ENCODE measurements at places on chromosomes 1 and 21. TPM values are rescaled to one million over a fixed set of nuclear protein-coding genes. Genes with fewer than 3 reads are reported as not detected.

GRCh38 chr1:47661040-47661439 is 223.2 kb downstream of the FOXD2 start:
- DNase-seq: peak; percentile 18
- H3K36me3 ChIP-seq: no peaks in the 10 kb centered on the region
- H3K4me1 ChIP-seq: no peaks in the 10 kb centered on the region
- no peaks in the 10 kb centered on the region for H3K27me3 ChIP-seq

DNA sequence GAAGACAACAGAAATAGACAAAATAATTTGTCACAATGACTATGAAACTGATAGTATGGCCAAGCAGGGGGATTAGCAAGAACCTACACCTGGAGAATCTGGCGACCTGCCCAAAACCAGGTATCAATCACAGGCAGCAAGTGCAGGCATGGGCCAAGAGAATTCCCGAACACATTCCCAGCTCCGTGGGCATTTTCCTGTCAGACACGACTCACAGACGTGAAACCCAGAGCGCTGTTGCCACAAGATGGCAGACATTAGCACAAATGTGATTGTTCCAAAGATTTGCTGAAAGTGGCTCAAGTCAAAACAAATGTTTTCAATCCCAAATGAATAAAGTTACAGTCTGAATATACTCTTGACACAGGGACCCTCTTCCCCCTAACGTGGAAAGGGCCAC is 36.8 kb downstream of the HLCS start:
- no peak overlapping the region for H3K27ac ChIP-seq
- peaks cover 2% of the 10 kb centered on the region for H3K4me1 ChIP-seq
- DNase-seq: no peak
- no peaks in the 10 kb centered on the region for H3K27me3 ChIP-seq
- H3K4me3 ChIP-seq: no peak overlapping the region
- peaks cover 8% of the 10 kb centered on the region for H3K36me3 ChIP-seq

DNA sequence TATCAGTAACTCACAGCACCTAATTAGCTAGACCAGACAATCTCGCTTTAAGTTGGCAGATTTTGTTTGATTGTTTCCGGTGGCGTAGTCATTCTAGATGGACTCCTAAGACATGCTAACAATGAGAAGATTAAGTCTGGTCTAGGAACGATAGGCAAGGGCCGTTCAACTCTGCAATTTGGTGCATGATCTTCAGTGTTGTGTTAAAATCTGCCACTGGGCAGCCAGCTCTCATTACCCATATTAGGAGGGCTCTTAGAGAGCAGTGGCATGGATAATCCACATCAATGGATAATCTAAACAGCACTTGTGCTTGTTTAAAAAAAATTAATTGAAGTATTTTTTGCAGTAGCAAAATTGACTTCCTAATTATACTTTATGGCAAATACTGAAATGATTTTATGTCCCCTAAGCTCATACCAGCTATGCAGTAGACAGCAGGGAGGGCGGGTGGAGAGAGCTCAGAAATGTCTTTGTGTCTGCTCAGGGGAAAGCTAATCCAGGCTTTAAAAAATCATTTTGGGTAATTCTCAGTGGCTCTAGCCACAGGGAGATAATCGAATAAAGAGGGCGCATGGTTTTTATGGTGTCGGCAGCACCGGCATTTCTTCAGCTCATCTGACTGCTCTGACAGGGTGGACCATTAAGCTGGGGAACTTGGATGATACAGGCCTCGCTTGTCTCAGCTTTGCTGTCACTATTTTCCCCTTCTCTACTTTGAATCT is 48.5 kb upstream of the IKBKE start:
- H3K27ac ChIP-seq: no peak overlapping the region
- no peak for DNase-seq
- H3K4me1 ChIP-seq: no peaks in the 10 kb centered on the region
- H3K27me3 ChIP-seq: no peaks in the 10 kb centered on the region
- no peak overlapping the region for H3K4me3 ChIP-seq
- peaks cover 49% of the 10 kb centered on the region for H3K36me3 ChIP-seq

DNA sequence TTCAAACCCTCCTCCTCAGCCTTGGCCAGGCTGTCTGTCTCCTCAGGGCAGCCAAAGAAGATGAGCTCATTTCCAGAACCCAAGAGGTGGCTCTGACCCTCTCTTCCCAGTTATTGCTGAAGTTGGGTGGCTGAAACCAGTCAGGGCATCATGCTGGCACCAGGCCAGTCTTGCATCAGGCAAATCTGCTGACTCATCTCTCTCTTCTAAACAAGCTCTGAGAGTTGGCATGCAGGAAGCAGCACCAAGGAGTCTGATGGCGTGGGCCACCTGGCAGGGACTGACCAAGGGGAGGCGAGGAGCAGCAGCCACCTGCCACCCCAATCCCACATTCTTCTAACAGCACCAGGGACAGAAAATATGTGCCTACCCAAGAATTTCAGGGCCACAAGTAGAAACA is 104.8 kb upstream of the ATP1A1 start:
- no peaks in the 10 kb centered on the region for H3K27me3 ChIP-seq
- peak; percentile 70 for DNase-seq
- no peaks in the 10 kb centered on the region for H3K36me3 ChIP-seq
- H3K4me3 ChIP-seq: no peak overlapping the region
- no peak overlapping the region for H3K27ac ChIP-seq

DNA sequence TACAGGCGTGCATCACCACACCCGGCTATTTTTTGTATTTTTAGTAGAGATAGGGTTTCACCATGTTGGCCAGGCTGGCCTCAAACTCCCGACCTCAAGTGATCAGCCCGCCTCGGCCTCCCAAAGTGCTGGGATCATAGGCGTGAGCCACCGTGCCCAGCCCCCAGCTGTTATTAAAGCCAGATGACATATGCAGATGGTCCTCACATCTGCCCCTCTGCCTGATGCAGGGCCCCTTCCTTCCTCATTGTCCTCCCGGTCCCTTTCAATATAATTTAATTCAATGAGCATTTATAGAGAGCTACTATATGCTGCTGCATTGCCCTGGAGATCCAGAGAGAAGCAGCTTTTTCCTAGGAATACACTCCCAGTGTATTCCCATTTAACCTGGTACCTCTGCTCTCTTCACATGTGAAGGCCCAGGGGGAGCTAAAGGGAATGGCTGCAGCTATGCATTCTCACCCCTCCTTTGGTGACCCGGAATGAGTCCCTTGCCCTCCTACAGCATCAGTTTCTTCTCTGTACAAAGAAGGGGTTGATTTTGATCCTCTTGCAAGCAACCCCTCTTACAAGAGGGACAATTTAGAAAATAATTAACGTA is 55.6 kb downstream of the L1TD1 start:
- DNase-seq: no peak
- H3K27ac ChIP-seq: no peak overlapping the region
- no peak overlapping the region for H3K4me3 ChIP-seq
- H3K36me3 ChIP-seq: no peaks in the 10 kb centered on the region
- no peaks in the 10 kb centered on the region for H3K4me1 ChIP-seq
- H3K27me3 ChIP-seq: no peaks in the 10 kb centered on the region

NBPF26 gene
- total RNA-seq: 2.2 TPM

CSDE1 gene
- 551 TPM for total RNA-seq

LENEP gene
- total RNA-seq: not detected
